ENCODE measurements at places on chromosomes 2 and 18.

DNA sequence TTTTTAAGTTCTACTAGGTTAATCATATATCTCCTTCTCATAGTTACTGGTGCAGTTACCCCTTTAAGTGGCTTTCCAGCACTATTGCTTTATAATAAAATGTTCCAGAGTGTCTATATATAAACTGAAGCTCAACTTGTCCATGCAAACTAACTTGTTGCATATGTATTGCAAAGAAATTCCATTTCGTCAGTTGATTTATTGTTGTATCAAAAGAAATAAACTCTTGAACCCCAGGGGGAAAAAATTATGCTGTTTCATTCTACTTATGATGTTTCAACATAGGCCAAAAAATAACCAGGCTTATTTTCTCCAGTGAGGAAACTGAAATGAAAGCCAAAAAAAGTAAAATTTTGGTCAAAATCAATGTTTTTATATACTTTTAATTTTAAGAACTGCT, 491.9 kb downstream of the NR4A2 start:
- DNase-seq = no peak

DNA sequence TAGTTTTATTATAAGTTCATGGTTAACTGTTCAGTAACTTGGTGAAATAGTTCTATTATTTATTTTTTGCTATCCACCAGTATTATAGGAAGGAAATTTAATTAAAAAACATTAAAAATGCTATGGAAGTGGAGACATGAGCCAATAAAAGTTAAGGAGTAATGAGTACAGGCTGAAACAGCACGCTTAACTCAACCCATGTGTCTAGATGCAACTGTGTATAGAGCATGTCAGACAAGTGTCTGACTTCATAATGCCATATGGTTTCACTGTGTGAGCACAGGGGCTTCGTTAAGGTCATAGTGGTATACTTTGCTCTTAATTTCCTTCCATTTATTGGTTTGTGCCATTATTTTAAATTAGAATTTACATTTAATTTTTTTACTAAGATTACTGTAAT, 566.8 kb upstream of the NRP2 start:
- DNase-seq = no peak

DNA sequence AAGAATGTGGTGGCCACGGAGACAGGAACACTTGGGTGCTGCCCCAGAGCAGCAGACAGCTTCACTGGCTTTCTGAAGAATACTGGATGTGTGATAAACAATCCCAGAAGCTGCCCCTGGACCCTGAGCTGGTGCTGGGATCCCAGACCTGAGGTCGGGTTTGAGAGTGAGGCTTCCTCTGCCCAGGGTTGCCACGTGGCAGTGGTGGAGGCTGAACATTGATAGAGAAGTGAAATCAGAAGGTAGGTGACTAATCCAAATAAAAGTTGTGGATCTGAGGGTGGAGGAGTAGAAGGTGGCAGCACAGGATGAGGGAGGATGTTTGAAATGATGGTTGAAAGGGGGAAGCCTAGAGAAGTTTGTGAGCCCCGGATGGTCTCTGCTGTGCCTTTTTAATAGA, 64.0 kb downstream of the FMNL2 start:
- no peak for DNase-seq

GRCh38 chr2:213125646-213126347, 25.6 kb downstream of the IKZF2 start:
- no peak for DNase-seq

All from NCI-H2081 treated with DMSO at 0.1 percent for 48 hours (cell line).